Naive thymus-derived CD8-positive, alpha-beta T cell (primary cell): ENCODE measurements at places on chromosomes 5 and 9. TPM values are rescaled to one million over a fixed set of nuclear protein-coding genes. Genes with fewer than 3 reads are reported as not detected.

SEC16A gene
- 83.4 TPM for total RNA-seq

FOXD4L3 gene
- total RNA-seq = 0.25 TPM

CLIC3 gene
- total RNA-seq = 11.1 TPM

- H3K36me3 ChIP-seq = no peaks in the 10 kb centered on the region
- no peak for DNase-seq
- no peak overlapping the region for H3K4me3 ChIP-seq
- peaks cover 7% of the 10 kb centered on the region for H3K27me3 ChIP-seq
- H3K4me1 ChIP-seq = no peaks in the 10 kb centered on the region
Observed at GRCh38 chr5:122756264-122756911, 18.5 kb upstream of the SNX2 start.

FGF18 gene
- total RNA-seq = 0.42 TPM
